ENCODE measurements at places on chromosomes 2 and 18. TPM values are rescaled to one million over a fixed set of nuclear protein-coding genes. Genes with fewer than 3 reads are reported as not detected.

Gene RESP18
- not detected for total RNA-seq

Gene GKN1
- not detected for total RNA-seq

Gene COL4A4
- not detected for total RNA-seq

Gene POMC
- total RNA-seq = 0.63 TPM

Gene DNAJC27
- 1.0 TPM for total RNA-seq

Gene SETBP1
- 6.4 TPM for total RNA-seq

Gene TOGARAM2
- 0.13 TPM for total RNA-seq

Gene KCNE4
- total RNA-seq = under 0.01 TPM

Gene PTPN18
- total RNA-seq = 20.0 TPM

Gene SPP2
- not detected for total RNA-seq

Gene DSG4
- not detected for total RNA-seq

Gene PAX8
- total RNA-seq = under 0.01 TPM

Gene HMSD
- total RNA-seq = not detected

Gene RIT2
- total RNA-seq = not detected

Gene IL18R1
- total RNA-seq = 0.25 TPM

Gene CROCC2
- not detected for total RNA-seq

Gene CYS1
- under 0.01 TPM for total RNA-seq

Gene RAB11FIP5
- total RNA-seq = 41.6 TPM

Gene GCA
- 4.5 TPM for total RNA-seq

Gene KCNJ3
- not detected for total RNA-seq

Gene FSHR
- total RNA-seq = not detected

Gene TNFRSF11A
- 42.5 TPM for total RNA-seq

Gene ALPP
- not detected for total RNA-seq

Gene DES
- not detected for total RNA-seq

Gene SCN1A
- total RNA-seq = under 0.01 TPM

Gene PROKR1
- total RNA-seq = under 0.01 TPM

Gene RMC1
- 20.3 TPM for total RNA-seq

Gene LYG2
- total RNA-seq = not detected

Gene TRIM43
- not detected for total RNA-seq

Gene RGPD5
- total RNA-seq = 18.6 TPM

Gene VSNL1
- total RNA-seq = not detected

Gene DHRS9
- not detected for total RNA-seq

Gene SAG
- under 0.01 TPM for total RNA-seq
